Glomerular endothelial cell (primary cell): ENCODE measurements at places on chromosomes 7 and 10.

- no peak for DNase-seq
These were observed 15.9 kb downstream of the GBF1 start for GRCh38 chr10:102261196-102261595.

- no peak for DNase-seq
These were observed 2.6 kb upstream of the NPSR1 start for GRCh38 chr7:34655384-34655783.

- no peak for DNase-seq
These were observed 97.6 kb downstream of the TCERG1L start for GRCh38 chr10:131213741-131214505.

- no peak for DNase-seq
These were observed 35.2 kb upstream of the GNA12 start for GRCh38 chr7:2879354-2879753.

- DNase-seq, result no peak
These were observed 79.7 kb downstream of the PODXL start for GRCh38 chr7:131476740-131477139.

DNA sequence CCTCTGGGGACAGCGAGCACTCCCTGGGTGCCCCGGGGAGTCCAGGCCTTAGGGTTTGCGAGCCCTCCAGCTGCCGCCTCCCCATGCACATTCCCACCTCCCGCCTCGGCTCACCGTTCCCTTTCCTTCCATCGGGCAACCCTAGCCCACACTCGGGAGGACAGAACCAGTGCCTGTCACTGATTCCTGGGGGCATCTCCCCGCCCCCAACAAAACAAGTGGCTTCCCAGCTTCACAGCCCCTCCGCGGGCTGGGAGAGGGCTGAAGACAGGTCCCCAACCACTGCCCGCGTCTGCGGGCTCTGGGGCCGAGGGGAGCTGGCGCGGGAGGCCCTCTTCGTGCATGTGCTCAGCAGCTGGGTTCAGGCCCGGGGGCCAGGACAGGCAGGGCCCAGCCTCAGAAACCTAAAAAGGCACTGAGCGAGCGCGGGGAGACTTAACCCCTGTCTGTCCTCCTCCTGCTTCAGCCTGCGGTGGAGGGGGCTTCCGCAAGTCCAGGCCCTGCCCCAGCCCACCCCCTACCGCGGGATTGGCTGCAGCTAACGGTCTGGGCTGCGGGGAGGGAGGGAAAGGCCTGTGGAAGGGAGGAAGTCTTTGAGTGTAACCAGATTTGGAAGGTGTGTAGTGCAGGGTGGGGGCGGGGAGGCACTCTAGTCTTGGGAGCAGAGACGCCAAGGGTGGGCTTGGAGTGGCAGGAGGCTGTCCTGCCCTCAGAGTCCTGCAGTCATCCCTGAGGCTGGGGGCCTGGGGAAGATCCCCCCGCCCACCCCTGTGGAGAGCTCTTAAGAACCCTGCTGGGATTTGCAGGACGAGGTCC is 1.2 kb downstream of the FLNC start:
- no peak for DNase-seq

DNA sequence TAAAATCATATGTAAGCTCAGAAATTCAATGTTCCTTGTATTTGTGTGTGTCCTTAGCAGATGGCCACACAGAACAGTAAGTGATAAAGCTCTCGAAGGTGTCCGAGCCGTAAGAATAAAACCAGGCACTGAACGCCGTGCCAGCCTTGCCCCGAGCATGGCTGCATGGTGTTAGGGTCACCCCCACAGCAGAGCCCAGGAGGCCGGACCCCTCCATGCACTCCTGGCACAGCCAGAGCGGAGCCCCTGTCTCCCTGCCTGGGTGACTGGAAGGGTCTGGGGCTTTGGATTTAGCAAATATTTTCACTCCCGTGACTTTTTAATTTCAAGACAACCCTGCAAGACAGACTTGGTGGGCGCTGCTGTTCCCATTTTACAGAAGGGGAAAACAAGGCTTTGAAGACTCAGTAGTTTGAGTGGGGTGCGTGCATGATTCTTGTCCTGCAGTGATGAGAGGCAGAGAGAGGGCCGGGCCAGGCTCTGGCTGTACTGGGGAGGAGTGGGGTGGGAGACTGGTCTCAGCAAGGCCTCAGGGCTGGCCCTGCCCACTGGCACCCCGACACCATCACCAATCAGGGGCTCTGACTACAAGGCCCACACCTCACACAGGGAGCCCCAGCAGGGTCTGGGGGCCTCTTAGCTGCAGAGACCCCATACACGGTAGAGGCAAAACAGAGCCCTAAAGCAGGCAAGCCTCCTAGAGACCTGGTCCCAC is 39.4 kb downstream of the VIPR2 start:
- no peak for DNase-seq

DNA sequence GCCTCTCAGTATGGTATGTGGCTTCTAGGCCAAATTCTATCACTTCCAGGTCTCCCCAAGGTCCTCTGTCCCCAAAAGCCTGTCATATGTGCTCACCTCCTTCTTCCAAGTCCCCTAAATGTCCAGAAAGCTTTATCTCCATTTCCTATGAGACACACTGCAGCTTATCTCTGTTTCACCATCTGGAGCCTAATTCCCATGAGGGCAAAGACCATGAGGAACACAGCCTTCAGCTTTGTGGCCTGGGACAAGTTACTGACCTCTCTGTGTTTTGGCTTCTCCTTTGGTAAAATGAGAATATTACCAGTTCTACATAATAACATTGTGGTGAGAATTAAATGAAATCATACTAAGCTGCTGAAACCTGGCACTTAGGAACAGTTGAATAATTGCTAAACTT is 19.2 kb downstream of the ST8SIA6 start:
- no peak for DNase-seq
